ENCODE measurements at places on chromosomes 13 and 19.

- no peak for DNase-seq
These were observed 11.8 kb upstream of the RB1 start for GRCh38 chr13:48291730-48292129.

DNA sequence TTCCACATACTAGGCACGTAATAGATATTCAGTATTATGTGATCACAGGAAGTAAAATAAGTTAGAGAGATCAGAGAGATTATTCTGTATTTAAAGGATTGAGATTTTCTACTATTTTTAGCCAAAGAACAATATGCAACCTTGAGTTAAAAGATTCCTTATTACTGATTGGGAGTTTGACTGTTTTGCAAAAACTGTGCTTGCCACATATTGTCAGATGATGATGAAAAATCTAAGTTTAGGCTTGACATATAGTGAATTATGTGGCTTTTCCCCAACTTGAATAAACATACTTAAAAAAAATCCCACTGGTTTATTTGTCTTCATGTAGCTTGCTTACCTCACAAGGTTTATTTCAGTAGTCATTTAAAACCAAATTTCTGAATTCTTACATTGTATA is 194.4 kb downstream of the KCNRG start:
- DNase-seq, result peak; percentile 93

GRCh38 chr13:109941951-109942350 is 155.6 kb upstream of the IRS2 start:
- DNase-seq, result no peak

DNA sequence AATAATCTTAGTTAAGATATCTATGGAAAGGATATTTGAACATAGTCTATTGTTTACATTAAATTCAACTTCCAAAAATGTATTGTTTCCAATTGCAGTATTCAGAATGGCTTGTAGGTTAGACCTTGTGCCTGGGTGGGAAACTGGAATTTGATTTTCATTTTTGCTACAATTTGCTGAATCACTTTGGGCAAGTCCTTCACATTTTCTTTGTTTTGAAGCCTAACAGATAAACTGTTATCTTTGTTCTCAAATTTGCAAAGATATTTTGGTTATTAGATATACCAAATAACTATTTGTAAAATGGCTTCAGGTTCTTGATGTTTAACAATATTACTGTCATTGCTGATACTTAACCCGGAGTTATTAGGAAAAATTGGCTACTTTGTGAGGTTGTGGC is 82.6 kb downstream of the WDFY2 start:
- DNase-seq, result no peak

GRCh38 chr19:49056101-49056901 is 1.2 kb downstream of the CGB7 start:
- DNase-seq, result peak; percentile 48

- no peak for DNase-seq
These were observed 86.7 kb downstream of the ZAR1L start for GRCh38 chr13:32228330-32229041.

DNA sequence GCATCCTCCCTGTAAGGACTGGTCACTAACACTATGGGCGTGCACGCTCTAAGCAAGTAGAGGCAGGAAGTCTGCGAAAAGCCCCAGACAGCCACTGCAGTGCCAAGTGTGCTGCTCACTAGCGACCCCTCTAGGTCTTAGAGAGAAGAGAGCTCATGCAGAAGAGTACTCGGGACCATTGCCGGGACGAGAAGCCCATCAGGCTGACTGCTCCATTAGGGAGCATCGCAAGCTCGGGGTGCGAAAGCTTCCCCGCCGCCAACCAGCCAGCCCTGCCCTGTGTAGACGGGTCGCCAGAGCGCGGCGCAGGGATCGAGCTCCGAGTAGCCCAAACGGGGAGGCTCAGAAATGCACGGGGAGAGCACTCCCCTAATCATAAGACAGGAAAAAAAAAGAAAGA is 16.6 kb downstream of the POU4F1 start:
- DNase-seq, result no peak

DNA sequence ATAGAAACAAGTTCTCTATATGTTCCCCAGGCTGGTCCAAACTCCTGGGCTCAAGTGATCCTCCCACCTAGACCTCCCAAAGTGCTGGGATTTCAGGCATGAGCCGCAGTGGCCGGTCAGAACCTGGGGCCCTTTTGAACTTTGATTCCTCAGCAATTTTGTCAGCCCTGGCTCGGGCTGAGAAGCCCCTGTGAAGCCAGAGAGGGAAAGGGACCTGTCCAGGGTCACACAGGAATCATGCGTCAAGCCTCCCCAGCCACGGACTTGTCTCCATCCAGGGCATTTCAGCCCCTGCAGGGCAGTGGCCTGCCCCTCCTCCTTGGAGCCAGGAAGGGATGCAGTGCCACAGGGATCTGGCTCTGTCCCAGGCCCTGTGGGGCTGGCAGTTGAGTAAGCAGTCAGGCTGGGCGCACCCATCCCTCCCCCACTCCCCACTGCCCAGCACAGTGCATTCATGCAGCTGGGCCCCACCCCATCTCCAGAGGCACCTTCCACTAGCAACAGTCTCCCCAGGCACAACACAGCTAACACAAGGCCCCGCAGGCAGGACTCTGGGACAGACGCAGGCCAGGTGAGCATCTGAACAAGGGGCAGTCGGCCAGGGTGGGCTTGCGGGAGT is at the start of gene CAPS:
Gene CAPS (plus strand): TSS at position 516 of the 619 bp plus-strand sequence. CDS start 153 bp downstream, outside the sequence.
- no peak for DNase-seq

DNA sequence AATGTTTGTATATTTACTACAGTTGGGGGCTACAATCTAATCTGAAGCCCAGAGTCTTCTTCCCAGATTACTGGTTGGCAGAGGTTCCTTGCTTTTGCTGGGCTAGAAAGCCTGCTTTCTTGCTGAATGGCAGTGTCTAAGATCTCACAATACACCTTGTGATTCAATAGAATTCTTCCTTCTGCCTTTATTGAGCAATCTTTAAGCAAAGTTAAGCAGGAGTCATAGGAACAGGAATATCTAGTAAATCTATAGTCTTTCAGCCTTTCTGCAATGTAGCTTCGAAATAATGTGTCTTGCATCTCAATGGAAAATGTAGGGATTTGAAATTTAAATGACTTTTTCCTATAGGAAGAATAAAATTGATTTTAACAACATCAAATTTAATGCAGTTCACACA is 346.1 kb downstream of the SLITRK1 start:
- DNase-seq, result no peak

- DNase-seq, result peak; percentile 94
These were observed 192.6 kb downstream of the KATNAL1 start for GRCh38 chr13:30114571-30115256.

DNA sequence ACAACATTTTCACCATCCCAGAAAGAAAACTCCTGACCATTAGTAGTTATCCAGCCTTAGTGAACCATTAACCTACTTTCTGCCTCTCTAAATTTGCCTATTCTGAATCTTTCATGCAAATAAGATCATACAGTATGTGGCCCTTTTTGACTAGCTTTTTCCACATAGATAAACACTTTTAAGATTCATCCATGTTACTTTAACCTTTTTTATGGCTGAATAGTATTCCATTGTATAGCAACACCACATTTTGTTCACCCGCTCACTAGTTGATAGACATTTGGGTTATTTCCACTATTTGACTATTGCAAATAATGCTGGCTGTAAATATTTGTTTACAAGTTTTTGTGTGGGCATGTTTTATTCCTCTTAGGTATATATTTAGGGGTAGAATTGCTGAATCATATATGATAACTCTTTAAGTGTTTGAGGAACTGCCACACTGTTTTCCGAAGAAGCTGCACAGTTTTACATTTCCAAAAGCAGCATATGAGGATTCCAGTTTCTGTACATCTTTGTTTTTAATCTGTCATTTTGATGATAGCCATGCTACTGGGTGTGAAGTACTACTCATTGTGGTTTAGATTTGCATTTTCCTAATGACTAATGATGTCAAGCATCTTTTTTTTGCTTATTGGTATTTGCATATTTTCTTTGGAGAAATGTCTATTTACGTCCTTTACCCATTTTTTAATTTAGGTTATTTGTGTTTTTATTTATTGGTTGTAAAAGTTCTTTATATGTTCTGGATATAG is 17.1 kb downstream of the COG6 start:
- no peak for DNase-seq

- no peak for DNase-seq
These were observed at the start of gene SIGLECL1 for GRCh38 chr19:51250786-51251467. TSS of gene SIGLECL1 (plus strand) at chr19:51251080. CDS start at chr19:51264073, 12,993 bp downstream.

DNA sequence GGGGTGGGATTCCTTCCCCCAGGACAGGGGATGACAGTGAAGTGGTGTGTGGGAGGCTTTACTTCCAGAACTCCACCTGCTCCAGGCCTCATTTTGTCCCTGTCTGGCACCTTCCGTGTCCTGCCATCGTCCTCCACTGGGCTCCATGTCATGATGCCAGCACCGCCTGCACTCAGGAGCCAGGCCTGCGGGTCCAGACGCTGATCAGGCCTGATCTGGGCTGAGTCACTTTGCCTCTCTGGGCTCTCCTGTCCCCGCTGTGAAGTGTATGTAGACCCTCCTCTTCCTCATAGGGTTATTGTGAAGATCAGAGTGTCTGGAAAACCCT is 9.6 kb downstream of the FUZ start:
- DNase-seq, result no peak

GRCh38 chr13:114027826-114028225 is 54.0 kb upstream of the C13orf46 start:
- no peak for DNase-seq

- DNase-seq, result no peak
These were observed 1633.0 kb upstream of the PCDH20 start for GRCh38 chr13:63048653-63049052.

DNA sequence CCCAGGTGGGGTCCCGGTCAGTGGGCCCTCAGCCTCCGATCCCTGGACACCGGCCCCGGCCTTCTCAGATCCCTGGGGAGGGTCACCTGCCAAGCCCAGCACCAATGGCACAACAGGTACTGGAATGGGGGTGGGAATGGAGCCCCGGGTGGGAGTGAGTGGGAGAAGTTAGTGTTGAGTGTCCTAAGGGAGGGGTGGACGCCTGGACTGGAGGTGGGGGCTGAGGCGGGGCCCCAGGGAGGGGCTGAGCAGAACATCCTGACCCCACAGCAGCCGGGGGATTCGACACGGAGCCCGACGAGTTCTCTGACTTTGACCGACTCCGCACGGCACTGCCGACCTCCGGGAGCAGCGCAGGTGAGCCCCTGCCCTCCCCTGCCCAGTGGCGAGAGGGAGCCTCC is 17.7 kb downstream of the EPN1 start:
- no peak for DNase-seq

GRCh38 chr13:77811381-77811780 is 107.2 kb downstream of the EDNRB start:
- DNase-seq, result peak; percentile 32

DNA sequence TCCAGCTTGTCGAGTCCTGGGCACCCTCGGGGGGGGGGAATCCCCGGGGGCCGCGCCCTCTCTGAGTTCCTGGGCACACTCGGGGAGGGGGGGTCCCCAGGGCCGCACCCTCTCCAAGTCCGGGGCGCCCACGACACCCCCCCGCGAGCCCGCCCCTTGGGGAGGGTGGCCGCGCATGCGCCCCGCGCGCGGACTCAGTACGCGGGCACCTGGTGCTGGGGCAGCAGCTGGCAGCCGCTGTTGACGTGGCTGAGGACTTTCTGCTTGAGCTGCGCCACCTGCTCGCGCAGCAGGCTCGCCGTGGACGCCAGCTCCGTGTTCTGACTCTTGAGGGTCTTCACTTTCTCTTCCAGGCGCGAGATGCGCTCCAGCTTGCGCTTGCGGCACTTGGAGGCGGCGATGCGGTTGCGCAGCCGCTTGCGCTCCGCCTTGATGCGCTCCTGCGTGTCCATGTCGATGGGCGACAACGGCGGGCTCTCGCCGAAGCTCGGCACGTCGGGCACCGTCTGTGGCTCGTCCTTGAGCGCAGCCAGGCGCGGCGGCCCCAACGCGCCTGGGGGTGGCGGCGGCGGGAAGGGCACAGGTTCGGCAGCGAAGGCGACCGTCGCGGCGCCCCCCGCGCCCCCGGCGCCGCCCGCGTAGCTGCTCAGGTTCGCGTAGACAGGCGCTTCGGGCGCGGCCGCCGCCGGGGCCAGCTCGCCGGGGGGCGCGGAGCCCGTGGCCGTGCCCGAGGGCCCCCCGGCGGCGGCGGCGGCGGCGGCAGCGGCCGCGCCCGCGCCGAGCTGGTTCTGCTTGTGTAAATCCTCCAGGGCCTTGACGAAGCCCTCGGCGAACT is 958 bp downstream of the JUND start:
- DNase-seq, result peak; percentile 65

- no peak for DNase-seq
These were observed 197.0 kb downstream of the COL4A1 start for GRCh38 chr13:110109910-110110309.

GRCh38 chr13:72505376-72505775 is 222.1 kb downstream of the MZT1 start:
- DNase-seq, result no peak

DNA sequence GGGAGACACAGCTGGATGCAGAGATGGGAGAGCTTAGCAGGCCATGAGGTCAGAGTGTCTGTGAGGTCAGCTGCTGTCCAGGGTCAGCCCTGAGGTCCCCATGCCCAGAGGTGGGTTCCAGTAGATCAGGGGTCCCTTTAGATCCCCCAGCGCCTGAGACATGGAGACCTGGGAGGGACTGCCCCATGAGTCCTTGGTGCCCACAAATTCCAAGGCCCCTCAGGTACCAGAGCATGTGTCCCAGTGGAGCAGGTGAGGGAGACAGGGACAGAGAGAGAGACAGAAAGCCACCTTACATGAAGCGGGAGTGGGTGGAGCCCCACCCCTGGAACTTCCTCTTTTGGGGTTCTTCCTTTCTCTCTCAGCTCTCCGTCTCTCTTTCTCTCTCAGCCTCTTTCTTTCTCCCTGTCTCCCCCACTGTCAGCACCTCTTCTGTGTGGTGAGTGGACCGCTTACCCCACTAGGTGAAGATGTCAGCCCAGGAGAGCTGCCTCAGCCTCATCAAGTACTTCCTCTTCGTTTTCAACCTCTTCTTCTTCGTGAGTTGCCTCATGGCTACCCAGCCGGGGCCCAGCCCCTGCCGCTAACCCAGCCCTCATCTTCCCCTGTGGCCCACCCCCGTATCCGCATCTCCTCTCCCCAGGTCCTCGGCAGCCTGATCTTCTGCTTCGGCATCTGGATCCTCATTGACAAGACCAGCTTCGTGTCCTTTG is at the start of gene CD37:
Gene CD37 (plus strand): TSS at position 336 of the 713 bp plus-strand sequence. CDS start 135 bp downstream, at position 471.
- DNase-seq, result peak; percentile 50

DNA sequence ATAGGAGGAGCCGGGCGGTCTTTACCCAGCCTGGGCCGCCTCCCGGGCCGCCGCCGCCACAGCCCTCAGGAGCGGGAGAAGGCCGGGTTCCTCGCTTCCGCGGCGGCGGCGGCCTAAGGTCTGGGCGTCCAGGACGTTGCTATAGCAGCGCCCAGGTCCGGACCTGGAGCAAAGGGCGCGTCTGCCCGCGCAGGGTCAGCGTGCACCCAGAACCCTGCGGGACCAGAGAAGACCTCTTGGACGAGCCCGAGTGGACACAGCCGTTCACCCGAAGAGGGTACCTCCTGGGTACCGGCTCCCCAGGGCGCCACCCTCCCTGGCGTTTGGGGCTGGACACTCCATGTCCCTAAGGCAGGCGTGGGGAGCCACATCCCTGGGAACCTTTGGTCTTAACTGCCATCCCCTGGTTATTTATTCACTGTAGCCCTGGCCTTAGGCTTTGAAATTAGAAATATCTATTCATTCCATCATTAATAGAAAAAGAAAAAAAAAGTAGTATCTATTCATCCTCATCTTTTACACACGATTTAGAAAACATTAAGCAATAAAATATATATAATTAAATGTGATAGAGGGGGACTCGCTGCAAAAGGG is 2.4 kb downstream of the DZIP1 start:
- no peak for DNase-seq

- DNase-seq, result no peak
These were observed 158.1 kb upstream of the TSC22D1 start for GRCh38 chr13:44734201-44734707.

GRCh38 chr19:51490676-51491075 is 10.9 kb downstream of the SIGLEC12 start:
- no peak for DNase-seq

- no peak for DNase-seq
These were observed 141.9 kb downstream of the SLC7A1 start for GRCh38 chr13:29453617-29454011.

Data from inflammatory macrophage treated with lipopolysaccharide for 1 hour (primary cell).